ENCODE measurements at places on chromosomes 3 and 15.

DNA sequence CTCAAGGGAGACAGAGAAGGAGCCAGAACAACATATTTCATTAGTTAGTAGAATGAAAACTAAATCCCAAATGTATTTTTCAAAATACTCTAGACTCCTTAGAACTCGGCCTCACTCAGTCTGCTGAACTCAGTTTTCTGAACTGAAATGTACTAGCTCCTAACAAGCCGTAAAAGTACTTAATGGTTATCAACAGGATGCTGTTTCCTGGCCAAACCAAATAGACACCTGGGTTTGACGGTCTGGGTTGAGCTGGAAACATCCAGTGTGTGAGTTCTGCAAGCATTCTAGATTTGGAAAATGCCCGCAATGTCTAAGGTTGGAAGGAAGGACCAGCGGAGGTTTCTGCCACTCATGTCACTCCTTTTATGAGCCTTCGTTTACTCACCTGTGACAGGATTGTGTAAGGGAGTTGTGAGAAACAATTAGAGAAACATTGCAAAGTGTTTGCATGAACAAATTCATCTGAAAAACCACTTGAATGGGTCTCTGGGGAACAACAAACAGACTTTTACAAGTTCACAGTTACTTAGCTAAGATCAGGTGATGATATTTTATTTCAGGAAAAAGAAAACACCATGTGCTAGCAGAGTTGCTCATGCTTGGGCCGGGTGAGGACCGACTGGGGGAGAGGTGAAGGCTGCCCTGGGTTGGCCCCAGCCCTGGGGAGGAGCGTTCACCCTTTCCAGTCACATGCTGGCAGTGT, 151.0 kb downstream of the ALDH1A2 start:
- no peak for DNase-seq

- no peak for DNase-seq
These were observed 11.5 kb upstream of the PDIA5 start for GRCh38 chr3:123055352-123055751.

DNA sequence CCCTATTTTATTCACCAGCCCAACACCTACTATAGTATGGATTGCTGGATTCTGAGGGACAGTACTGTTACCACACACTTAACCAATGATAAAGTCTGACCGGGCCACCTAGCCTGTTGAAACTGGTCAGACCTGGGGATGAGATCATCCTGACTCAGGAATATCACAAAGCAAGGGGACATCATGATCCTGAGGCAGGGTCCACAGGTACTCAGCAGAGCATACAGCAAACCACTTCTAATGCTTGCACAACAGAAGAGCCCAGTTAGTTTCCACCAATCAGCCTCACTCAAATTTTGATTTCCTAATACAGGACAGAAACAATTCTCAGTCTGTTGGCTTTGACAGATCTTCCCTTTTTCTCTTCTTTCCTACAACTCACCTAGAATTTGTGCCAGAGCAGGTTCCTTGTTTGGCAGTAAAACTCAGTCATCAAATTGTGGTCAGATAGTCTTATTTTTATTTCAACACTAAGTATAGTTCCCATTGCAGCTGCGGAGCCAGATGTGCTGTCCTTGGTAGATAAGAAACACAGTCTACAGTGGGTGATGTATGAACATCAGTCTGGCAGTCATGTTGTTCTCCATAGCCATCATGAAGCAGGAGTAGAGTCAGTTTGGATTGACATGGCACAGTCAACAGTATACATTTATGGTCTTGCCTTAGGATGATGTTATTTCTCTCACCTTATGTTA, 90.1 kb upstream of the PRR23C start:
- DNase-seq = no peak

- no peak for DNase-seq
These were observed 56.6 kb upstream of the CHST2 start for GRCh38 chr3:143063018-143063417.

GRCh38 chr3:147616998-147617619, 207.9 kb downstream of the ZIC1 start:
- DNase-seq = no peak

GRCh38 chr15:100635406-100636071, 33.1 kb downstream of the ASB7 start:
- DNase-seq = no peak

DNA sequence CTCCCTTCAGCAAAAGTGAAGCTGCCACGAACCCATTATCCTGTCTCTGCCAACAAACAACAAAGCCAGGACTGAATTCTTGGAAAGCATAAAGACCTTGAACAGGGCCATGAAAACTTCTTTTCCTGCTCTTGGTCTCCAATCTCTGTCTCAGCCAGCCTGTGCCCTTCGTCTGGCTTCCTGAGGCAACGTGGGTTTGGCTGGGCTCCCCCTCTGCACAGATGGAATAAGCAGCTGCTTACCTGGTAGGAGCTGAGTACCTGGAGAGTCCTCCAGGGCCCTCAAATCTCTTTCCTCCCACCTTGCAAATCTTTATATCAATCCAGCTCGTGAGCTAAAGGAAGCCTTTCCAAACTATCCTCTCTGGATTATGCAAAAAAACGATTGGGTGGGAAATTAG, 97.6 kb upstream of the PSMD6 start:
- DNase-seq = no peak

DNA sequence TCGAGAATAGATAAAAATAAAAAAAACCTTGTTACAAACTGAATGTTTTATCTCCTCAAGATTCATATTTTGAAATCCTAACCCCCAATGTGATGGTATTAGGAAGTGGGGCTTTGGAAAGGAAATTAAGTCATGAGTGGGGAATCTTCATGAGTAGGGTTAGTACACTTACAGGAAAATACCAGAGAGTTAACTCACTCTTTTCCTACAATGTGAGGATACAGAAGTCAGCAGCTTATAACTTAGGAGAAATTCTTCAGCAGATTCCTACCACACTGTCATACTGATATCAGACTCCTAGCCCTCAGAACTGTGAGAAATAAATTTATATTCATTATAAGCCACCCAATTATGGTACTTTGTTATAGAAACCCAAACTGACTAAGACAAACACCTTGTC, 453.1 kb downstream of the GBE1 start:
- no peak for DNase-seq

DNA sequence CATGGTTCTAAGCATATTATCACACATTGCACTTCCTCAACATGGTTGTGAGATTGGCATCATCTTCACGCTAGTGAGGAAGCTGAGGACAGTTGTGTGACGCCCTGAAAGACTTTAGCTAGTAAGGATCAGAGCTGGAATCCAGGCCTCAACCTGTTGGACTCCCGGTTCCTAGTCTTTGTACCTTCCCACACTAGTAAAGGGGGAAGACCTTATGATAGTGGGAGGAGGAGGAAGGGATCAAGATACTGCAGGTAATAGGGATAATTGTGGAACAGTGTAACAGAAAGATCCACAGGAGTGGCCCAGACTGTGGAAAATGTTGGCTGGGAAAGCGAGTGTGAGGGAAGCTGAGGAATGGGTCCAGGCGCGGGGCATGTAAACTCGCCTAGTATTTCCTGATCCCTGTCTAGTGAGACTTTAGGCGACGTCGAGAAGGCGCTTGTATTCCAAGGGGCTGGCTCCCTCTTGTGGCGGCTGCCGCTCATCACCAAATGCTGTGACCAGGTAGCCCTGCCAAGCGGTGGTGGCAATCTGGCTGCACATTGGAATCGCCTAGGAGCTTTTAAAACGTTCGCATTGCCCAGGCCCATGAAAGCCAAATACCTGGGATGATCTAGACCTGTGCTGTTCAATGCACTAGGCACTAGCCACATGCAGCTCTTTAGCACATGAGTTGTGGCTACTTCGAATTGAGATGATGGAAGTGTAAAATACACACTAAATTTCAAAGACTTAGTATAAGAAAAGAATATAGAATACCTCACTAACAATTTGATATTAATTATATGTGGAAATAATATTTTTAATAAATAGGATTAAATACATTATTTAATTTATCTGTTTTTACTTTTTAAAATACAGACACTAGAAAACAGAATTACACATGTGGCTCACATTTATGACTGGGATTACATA, 38.8 kb upstream of the CLDN18 start:
- no peak for DNase-seq

GRCh38 chr3:11385891-11386290, 113.7 kb downstream of the ATG7 start:
- DNase-seq = no peak

- no peak for DNase-seq
These were observed 7.2 kb upstream of the MCF2L2 start for GRCh38 chr3:183435661-183436060.

DNA sequence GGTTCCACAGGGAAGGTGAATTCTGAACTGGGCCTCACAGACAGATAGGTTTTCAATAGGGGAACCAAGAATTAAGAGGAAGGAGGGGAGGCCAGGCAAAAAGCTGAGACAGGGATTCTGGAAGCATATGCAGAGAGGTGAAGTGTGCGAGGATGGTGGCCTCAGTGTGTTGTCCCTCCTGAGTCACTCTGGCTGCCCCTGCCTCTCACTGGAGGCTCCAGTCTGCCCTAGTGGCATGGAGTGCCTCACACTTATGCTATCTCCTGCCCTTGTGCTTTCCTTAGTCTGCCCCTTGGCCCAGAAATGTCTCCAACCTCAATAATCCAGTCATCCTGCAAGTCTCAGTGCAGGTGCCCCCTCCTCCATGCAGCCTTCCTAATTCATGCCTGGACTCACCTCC, 32.2 kb upstream of the RBP1 start:
- no peak for DNase-seq

DNA sequence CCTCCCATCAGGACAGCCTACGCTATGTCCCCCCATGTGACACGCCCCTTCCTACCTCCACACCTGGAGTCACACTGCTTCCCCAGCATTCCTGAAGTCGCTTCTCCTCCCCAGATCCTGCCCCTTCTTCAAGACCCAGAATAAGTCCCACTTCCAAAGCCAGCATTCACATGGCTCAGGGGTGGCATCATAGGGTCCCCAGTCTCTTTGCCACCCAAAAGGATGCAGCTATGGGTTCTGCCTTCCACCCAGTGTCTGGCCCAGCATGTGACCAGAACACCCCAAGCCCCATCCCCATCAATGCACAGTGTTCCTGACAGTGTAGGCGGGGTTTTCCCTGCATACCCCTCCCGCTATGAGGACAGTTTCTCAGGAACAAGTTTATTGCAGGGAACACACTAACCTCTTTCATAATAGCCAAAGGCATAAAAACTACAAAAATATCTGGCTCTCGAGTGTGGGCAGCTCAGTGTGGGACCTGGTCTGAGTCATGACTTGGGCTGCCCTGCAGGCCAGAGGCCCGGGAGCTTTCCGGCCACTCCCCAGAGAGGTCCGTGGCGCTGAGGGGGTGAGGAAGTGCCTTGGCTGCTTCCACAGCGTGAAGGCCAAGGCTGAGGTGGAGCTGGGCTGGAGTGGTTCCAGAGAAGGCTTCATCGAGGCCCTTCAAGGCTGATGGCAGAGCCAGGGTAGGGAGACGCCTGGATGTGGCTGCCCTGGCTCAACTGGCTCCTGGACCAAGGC, 5.8 kb downstream of the ISLR start:
- DNase-seq = no peak

DNA sequence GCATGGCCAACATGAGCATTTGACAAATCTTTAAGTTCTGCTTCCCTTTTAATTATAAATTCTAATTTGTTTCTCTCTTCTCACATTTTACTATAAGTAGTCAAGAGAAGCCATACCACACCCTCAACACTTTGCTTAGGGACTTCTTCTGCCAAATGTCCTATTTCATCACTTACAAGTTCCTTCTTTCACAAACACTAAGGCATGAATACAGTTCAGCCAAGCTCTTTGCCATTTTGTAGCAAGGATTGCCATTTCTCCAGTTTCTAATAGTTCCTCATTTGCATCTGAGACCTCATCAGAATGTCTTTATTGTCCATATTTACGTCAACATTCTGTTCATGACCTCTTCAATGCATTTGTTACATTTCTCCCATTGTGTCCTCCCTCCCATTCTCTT, 29.4 kb downstream of the SLC22A14 start:
- no peak for DNase-seq

GRCh38 chr3:13500133-13500885, 20.2 kb downstream of the HDAC11 start:
- no peak for DNase-seq

GRCh38 chr3:45616158-45616557, 21.6 kb downstream of the LIMD1 start:
- no peak for DNase-seq

- no peak for DNase-seq
These were observed 317.3 kb downstream of the ZNF385D start for GRCh38 chr3:21433751-21434150.

DNA sequence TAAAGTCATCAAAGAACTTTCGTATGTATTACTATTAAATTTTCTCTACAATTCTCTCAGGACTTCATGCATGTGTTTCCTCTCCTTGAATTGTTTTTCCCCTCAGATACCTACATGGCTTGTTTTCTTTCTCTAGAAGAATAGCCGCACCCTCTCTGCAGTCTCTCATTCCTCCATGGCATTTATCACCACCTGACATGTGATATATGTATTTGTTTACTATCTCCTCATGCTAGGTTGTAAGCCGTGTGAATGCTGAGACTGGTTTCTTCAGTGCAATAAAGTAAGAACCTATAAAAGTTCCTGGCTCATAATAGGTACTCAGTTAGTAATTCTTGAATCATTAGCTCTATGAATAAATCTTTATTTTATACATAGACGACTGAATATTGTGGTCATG, 149.2 kb downstream of the CNTN4 start:
- no peak for DNase-seq

GRCh38 chr15:75811626-75812025, 31.6 kb upstream of the UBE2Q2 start:
- no peak for DNase-seq

GRCh38 chr3:184154885-184155643, at the start of gene DVL3:
TSS of gene DVL3 (plus strand) at chr3:184155377. CDS start at chr3:184155636, 259 bp downstream.
- no peak for DNase-seq

- DNase-seq = no peak
These were observed 210.2 kb downstream of the ARPP21 start for GRCh38 chr3:35849496-35849895.

GRCh38 chr3:60268123-60268522, 983.1 kb downstream of the FHIT start:
- DNase-seq = no peak

- DNase-seq = no peak
These were observed 13.3 kb downstream of the BCL2A1 start for GRCh38 chr15:79957741-79958140.
